Cardiac ventricle fibroblast (primary cell): ENCODE measurements at places on chromosomes 13 and 19. TPM values are rescaled to one million over a fixed set of nuclear protein-coding genes. Genes with fewer than 3 reads are reported as not detected.

The FCER2 gene
- total RNA-seq, result not detected in 2 replicates

The CATSPERD gene
- total RNA-seq, result not detected in 2 replicates

The PRR22 gene
- 0.37 and 0.98 TPM in 2 replicates for total RNA-seq

The KCNK6 gene
- total RNA-seq, result 2.3 and 2.8 TPM in 2 replicates

The CEACAM4 gene
- not detected in 2 replicates for total RNA-seq

The EHD2 gene
- 339 and 398 TPM in 2 replicates for total RNA-seq

The SH3GL1 gene
- 76.0 and 86.1 TPM in 2 replicates for total RNA-seq

The ZNF154 gene
- total RNA-seq, result 3.6 and 4.7 TPM in 2 replicates

The NCAN gene
- not detected in 2 replicates for total RNA-seq

The GJA3 gene
- total RNA-seq, result not detected in 2 replicates

The CTXN1 gene
- 0.59 and 2.4 TPM in 2 replicates for total RNA-seq

The EBI3 gene
- not detected in 2 replicates for total RNA-seq

The GPR42 gene
- not detected in 2 replicates for total RNA-seq

The SLC25A42 gene
- 6.2 and 8.1 TPM in 2 replicates for total RNA-seq

The ZNF575 gene
- total RNA-seq, result 0.15 and 0.25 TPM in 2 replicates

The ZNF816 gene
- 2.1 and 5.4 TPM in 2 replicates for total RNA-seq

The DHDH gene
- total RNA-seq, result not detected in 2 replicates

The NLRP4 gene
- total RNA-seq, result not detected in 2 replicates

The ZNF888 gene
- total RNA-seq, result 2.4 and 2.8 TPM in 2 replicates

The MBD3L3 gene
- not detected in 2 replicates for total RNA-seq

The GPI gene
- 290 and 331 TPM in 2 replicates for total RNA-seq

The KLK3 gene
- total RNA-seq, result not detected in 2 replicates

The KLF16 gene
- 8.8 and 10.7 TPM in 2 replicates for total RNA-seq

The PHLDB3 gene
- total RNA-seq, result 5.9 and 14.7 TPM in 2 replicates

The EPS8L1 gene
- total RNA-seq, result 0.34 and 1.2 TPM in 2 replicates

The LGALS7B gene
- not detected in 2 replicates for total RNA-seq

The PSG1 gene
- not detected in 2 replicates for total RNA-seq

The TMEM255B gene
- under 0.01 TPM in 1 of 2 replicates, not detected in the other for total RNA-seq

The RASAL3 gene
- total RNA-seq, result not detected in 2 replicates

The SHD gene
- not detected in 2 replicates for total RNA-seq

The NR1H2 gene
- total RNA-seq, result 77.4 and 87.6 TPM in 2 replicates

The DAZAP1 gene
- total RNA-seq, result 19.4 and 21.3 TPM in 2 replicates

The CEACAM19 gene
- 1.2 and 1.4 TPM in 2 replicates for total RNA-seq

The CD209 gene
- total RNA-seq, result not detected in 2 replicates

The CLEC17A gene
- total RNA-seq, result not detected in 2 replicates

The ZNF599 gene
- 6.2 and 8.4 TPM in 2 replicates for total RNA-seq

The SIGLECL1 gene
- total RNA-seq, result not detected in 2 replicates

The RASGRP4 gene
- not detected in 2 replicates for total RNA-seq
